Transverse colon (tissue), 4 donors: ENCODE measurements at places on chromosomes 3 and 15.
A peak's percentile ranks its signal among the peaks of the same experiment; 100 is the strongest.

GRCh38 chr3:70996082-70996481 is 587.4 kb downstream of the FOXP1 start:
- DNase-seq = no peak

GRCh38 chr3:127056281-127056680 is 73.4 kb downstream of the PLXNA1 start:
- no peak for DNase-seq

DNA sequence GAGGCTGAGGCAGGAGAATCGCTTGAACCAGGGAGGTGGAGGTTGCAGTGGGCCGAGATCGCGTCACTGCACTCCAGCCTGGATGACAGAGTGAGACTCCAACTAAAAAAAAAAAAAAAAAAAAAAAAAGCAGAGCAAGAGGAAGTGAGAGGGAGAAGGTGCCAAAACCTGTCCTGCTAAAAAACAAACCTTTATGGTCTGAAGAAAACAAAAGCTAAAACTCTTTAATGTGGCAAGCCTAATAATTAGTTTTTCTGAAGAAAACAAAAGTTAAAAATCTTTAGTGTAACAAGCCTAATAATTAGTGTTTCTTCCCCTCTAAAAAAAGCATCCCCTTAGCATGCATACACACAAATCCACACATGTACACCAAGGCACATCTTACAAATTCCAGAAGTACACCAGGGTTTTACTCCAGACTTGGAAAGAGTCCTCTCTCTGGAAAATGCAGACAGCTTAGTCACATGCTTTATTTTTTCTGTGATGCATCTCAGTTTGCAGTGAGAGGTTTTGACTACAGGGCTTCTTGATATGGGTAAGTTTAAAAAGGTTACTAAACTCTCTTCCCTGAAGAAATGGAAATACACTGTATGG is 65.9 kb downstream of the HACD2 start:
- no peak for DNase-seq

DNA sequence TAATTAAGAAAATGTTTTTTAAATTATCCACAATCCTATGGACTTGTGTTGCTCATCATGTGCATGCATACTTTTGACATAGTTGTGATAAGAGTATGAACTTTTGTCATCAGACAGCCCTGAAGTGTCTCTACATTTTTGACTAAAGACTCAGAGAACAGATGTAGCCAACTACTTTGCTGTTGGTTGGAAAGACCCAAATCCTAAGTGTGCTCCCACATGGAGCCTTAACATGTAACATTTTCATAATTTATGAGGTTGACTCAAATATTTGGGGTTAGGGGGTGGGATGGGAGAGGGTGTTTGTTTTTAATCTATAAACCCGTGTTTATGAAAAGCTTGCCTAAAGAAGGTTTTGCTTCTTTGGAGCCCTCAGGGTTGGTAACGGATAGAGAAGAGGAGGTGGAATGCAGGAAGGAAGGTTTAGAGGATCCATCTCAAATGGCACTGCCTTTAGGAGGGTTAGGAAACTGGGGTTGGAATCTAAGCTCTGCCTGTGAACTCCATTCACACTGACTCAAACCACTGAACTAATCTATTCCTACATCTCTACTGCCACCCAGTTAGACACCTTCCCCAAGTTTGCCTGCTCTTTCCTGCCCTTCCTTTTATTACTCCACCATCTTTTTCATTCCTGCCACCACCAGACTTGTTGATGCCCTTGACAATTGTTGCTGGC is 3.7 kb downstream of the BOC start:
- DNase-seq = no peak

DNA sequence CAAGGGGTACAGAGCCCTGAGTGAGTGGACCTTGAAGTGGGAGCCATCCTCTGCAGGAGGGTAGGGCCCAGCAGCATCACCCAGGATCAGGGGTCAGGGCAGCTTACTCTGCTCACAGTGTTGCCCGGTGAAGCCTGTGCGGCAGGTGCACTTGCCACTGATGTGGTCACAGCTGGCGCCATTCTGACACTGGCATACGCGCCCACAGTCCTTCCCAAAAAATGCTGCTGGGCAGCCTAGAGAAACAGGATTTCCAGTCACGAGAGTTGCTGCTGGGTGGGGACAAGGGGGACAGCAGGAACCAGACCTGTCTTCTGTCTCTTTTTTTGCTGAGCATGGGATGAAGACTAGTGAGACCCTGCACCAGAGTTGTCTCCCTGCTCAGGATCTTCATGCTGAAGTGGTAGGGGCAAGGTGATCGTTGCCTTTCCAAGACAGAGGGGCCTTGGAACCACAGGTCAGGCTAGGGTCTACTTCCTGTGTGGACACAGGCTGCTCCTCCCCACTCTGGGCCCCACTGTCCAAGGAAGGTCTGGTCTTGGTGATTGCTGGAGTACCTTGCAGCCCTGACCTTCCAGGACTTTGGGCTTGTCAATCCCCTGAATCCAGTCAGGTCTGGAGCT is 46.9 kb downstream of the RAB11A start:
- no peak for DNase-seq

GRCh38 chr3:50533316-50533715 is 29.9 kb upstream of the CACNA2D2 start:
- DNase-seq = no peak

GRCh38 chr3:187743195-187744141 is 1.8 kb downstream of the BCL6 start:
- DNase-seq = peak; percentile 66
